Stimulated activated naive CD4-positive, alpha-beta T cell (primary cell): ENCODE measurements at places on chromosomes 4 and X.

DNA sequence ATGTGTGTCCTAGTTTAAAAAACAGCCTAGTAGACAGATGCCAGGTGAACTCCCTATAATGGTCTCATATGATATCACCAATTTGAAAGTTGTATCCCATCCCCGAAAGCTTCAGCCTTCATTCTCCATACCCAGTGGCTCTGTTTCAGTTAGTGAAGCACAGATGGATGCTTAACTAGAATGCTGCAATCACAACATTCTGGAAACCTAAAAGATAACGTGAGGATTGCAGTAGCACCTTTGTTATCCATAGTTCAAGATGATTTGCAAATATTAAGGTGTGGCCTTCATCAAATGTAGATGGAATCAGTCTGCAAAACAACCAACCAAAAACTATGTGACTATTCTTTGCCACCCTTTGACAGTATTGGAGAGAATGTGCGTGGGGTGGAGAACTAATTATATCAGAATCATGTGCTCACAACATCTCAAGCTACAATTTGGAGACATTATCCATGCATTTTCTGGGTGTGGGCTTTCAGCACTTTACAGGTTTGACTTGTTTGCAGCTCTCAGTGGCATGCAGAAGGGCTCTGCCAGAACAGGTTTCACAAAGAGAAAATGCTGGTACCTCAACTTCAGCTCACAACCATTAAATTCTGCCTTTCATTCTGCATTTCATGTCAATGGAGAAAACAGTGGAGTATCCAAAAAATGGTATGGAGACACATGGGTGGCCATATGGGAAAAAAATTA, 18.3 kb upstream of the PPID start:
- no peak for DNase-seq

GRCh38 chr4:87006426-87006675, 71.5 kb downstream of the AFF1 start:
- no peak for DNase-seq

- DNase-seq = no peak
Observed at GRCh38 chrX:76987381-76987780, 459.8 kb upstream of the FGF16 start.

GRCh38 chr4:77026322-77026704, 49.5 kb downstream of the CCNI start:
- DNase-seq = no peak

DNA sequence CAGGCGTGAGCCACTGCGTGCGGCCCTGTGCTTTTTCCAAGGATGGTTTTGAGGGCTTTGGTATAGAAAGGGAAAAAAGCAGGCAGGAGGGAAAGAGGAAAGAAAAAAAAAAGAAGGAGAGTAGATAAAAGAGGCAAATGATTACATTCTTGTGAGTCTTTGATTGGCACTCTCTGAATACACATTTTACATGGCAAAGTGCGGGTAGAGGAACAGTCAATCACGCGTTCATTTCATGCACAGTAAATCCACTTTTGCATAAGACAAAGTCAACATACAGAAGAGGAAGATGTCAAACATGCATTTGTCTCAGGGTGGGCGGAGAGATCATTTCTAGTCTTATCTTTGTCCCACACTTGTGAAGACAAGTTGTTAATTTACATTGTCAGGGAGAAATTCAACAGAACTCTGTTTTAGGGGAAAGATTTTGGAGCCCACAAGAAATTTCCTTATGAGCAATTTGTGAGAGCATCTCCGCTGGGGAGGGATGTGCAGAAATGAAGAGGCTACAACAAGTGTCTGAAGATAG, 183.2 kb downstream of the DHRSX start:
- no peak for DNase-seq

DNA sequence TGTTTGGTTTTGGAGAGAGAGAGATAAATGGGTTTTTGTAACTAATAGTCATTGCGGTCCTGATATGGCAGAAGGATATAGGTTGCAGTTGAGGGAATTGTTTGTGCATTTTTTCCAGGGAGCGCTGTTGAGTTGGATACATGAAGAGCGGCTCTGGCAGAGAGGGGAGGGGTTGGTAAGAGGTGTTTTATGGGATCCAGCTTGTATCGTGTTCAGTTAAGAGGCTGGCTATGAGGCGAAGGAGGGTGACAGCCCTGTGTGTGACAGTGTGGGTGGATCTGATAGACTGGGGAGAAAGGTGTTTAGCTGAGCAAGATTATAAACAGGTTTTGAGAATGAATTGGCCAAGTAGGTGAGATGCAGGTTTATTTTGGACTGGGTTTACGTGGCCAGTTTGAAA, 1.5 kb downstream of the SPANXN4 start:
- DNase-seq = no peak

- peak; percentile 17 for DNase-seq
Observed at GRCh38 chrX:7996414-7996813, 69.2 kb upstream of the PNPLA4 start.

- no peak for DNase-seq
Observed at GRCh38 chr4:154511548-154511947, 19.9 kb upstream of the DCHS2 start.

DNA sequence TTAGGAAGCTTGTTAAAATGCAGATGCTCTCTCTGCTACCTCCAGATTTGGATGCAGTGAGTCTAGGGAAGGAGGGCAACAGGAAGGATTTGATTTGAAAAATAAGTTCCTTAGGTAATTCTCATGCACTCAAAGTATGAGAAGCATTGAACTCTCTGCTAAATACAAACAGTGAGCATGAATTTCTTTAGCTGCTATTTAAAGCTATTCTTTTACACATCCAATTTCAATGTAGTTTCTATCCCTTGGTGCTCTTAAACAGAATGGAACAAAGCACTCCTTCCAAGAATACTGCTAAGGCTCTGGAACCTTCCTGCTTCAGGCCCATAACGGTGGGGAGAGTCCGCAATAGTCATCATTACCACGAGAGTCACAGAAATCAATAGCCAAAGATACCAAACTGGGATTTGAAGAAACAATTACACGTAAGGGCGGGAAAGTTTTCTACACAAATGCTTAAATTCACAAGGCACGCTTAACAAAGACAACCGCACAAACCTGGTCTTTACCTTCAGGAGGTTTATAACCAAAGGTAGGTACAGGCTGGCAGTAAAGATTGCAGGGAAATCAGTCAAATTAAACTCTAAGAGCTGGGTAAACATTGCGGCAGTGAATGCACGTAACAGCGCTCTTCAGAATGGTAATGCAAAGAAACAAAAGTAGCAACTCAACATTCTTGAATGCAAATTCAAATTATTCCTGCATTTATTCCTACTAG, 123.2 kb upstream of the NAP1L5 start:
- no peak for DNase-seq

GRCh38 chr4:8199594-8200301, 658 bp downstream of the SH3TC1 start:
- peak; percentile 17 for DNase-seq

DNA sequence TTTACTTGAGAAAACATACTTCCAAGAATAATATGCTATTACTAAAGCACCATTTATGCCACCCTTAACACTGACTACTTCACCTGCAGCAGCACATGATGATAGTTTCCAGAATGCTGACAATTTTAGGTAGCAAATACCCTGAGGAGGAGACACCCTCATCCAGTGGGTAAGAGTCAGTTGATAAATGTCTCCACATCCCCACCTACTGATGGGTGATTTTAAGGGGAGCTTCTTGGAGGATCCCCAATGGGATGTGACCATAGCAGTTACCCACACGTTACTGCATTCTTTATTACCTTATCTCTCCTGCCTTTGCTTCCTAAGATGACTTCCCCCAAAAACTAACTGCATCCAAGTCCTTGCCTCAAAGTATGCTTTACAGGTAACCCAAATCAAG, 131.2 kb upstream of the SMARCAD1 start:
- no peak for DNase-seq

GRCh38 chrX:110795645-110796406, at the start of gene CHRDL1:
TSS of gene CHRDL1 (minus strand) at chrX:110795817. CDS start at chrX:110792181, 3,636 bp downstream.
- DNase-seq = no peak

DNA sequence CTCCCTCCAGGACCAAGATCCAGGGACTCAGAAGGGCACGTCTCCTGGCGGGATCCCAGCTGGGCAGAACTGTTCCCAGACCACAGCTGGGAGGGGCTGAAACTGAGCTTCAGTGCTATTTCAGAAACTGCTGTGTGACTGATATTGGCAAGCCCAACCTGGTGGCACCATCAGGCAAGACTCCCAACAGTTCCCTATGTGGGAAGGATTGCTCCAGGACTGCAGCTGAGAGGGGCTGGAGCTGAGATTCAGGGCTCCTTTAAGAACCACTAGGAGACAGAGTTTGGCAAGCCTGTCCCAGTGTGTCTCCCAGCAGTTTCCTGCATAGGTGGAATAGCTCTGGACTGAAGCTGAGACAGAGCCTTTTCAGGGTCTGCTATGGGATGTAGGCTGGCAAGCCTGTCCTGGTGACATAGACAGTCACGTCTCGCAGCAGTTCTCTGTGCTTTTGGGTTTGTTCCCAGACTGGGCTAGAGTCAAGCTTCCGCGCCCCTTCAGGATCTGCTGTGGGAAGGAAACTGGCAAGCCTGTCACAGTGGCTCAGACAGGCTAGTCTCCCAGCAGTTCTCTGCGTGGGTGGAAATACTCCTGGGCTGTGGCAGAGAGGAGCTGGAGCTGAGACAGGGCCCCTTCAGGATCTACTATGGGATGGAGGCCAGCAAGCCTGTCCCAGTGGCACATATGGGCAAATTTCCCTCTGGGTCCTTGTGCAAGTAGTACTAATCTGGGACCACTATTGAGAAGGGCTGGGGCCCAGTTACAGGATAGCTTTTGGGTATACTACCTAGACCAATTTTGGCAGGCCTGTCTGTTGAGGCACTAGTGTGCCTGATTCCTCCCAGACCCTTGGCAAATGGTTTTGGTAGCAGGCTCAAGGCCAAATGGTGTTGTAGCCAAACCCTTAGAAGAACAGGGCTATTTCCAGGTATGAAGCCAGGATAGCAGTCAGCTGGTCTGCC, 20.2 kb upstream of the MED14 start:
- no peak for DNase-seq

GRCh38 chr4:84481077-84481859, 17.8 kb downstream of the NKX6-1 start:
- DNase-seq = no peak

GRCh38 chrX:16212436-16212835, 45.2 kb downstream of the MAGEB17 start:
- DNase-seq = no peak

GRCh38 chr4:48197643-48198237, 63.7 kb upstream of the TXK start:
- DNase-seq = no peak

DNA sequence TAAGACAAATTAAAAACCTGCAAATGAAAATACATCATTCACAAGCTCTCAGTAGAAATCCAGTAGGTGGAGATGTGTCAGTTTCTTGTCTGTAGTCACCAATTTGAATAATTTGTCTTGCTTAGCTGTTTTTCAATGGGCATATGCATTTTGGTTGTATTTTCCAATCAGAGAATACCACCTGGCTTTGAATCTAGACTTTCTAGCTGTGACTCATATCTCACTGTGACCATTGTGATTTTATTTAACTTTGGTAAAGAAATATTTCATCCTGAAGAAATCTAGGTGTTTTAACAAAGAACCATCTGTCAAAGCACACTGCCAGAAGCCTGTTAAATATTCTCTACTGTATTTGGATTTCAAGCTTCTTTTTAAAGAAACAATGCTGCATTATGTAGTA, 1650.6 kb upstream of the IGFBP7 start:
- DNase-seq = no peak

DNA sequence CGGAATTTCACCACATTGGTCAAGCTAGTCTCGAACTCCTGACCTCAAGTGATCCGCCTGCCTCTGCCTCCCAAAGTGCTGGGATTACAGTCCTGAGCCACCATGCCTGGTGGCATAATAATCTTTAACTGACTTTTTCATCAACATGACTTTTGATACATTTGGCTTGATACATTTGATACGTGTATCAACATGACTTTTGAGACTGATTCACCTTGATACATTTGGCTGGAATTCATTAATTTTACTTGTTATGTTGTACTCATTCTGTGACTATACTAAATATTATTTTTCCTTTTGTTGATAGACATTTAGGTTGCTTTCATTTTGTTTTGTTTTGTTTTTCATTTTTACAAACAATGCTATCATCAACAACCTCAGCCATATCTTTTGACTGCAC, 6.3 kb downstream of the TMEM154 start:
- no peak for DNase-seq

- DNase-seq = no peak
Observed at GRCh38 chr4:146643812-146644401, 5.2 kb downstream of the POU4F2 start.

DNA sequence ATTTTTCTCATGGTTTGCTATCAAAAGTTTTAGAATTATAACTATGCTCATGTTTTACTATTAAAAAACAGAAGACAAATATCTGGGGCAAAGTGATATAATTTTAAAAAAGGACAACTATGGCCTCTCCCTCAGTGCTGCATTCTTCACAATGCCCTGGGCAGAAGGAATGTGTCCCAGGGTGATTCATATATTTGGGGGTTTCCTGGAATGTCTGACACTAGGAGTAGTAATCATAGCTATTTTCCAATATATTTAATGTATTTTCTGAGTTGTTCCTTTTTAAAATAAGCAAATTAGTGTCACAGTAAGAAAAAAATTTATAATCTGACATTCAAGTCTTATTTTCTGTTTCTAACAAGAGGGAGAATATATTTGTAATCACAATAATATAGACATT, 281.7 kb downstream of the UNC5C start:
- DNase-seq = no peak

- DNase-seq = no peak
Observed at GRCh38 chrX:68994135-68994890, 165.5 kb downstream of the EFNB1 start.

DNA sequence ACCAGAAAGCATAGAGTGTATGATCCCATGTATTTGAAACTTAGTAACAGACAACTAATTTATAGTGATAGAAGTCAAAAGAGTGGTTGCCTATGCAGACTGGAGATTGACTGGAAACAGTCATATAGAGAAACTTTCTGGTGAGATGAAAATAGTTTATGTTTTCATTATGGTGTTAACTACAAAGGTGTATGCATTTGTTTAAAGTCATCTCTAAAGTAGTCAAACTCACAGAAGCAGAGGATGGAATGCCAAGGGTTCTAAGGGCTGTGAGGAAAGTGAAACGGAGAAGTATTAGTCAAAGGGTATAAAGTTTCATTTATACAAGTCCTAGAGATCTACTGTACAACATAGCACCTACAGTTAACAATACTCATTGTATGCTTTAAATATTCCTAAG, 45.8 kb downstream of the ENOX2 start:
- DNase-seq = no peak

GRCh38 chr4:56305390-56305789, 81.9 kb downstream of the AASDH start:
- DNase-seq = no peak
